ENCODE measurements at places on chromosomes 13 and 19. TPM values are rescaled to one million over a fixed set of nuclear protein-coding genes. Genes with fewer than 3 reads are reported as not detected.

The ADM5 gene
- 4.5 TPM for total RNA-seq

The ZNF726 gene
- total RNA-seq: 16.6 TPM

The PCDH17 gene
- total RNA-seq: not detected

The IFNL2 gene
- not detected for total RNA-seq

The ADGRE1 gene
- total RNA-seq: 0.47 TPM

The FDX2 gene
- total RNA-seq: 9.4 TPM

The CCDC61 gene
- total RNA-seq: 29.2 TPM

The IGFL2 gene
- not detected for total RNA-seq

The PTGIR gene
- 10.4 TPM for total RNA-seq

The CBLC gene
- not detected for total RNA-seq

The F2RL3 gene
- total RNA-seq: 0.74 TPM

The CLEC4M gene
- not detected for total RNA-seq

The ELSPBP1 gene
- total RNA-seq: not detected

The MED4 gene
- total RNA-seq: 65.3 TPM

The FXYD1 gene
- total RNA-seq: 1.3 TPM

The IGFLR1 gene
- 37.1 TPM for total RNA-seq

The ABCC4 gene
- total RNA-seq: 6.1 TPM

The GRK1 gene
- total RNA-seq: 0.05 TPM

The SLC1A6 gene
- not detected for total RNA-seq

The CCDC169 gene
- not detected for total RNA-seq

The PRX gene
- total RNA-seq: 0.84 TPM

The TNFSF9 gene
- total RNA-seq: 1.5 TPM

The KLK3 gene
- not detected for total RNA-seq

The MUC16 gene
- not detected for total RNA-seq

The TINCR gene
- total RNA-seq: 0.68 TPM

The CLC gene
- total RNA-seq: not detected

The ADPRHL1 gene
- 0.73 TPM for total RNA-seq

The MCEMP1 gene
- not detected for total RNA-seq

The CEP89 gene
- total RNA-seq: 23.2 TPM

The CRB3 gene
- total RNA-seq: 1.1 TPM

The NANOS3 gene
- total RNA-seq: 0.90 TPM

The PSG1 gene
- total RNA-seq: not detected

The LHFPL6 gene
- 0.13 TPM for total RNA-seq

The ZNF304 gene
- 8.5 TPM for total RNA-seq

The TEX26 gene
- total RNA-seq: not detected

The ZNF540 gene
- total RNA-seq: 1.4 TPM

The U2AF2 gene
- total RNA-seq: 296 TPM

The SIPA1L3 gene
- 20.2 TPM for total RNA-seq

The ERF gene
- 49.9 TPM for total RNA-seq

The SIGLECL1 gene
- total RNA-seq: not detected

The ZNF492 gene
- total RNA-seq: 2.2 TPM

The KIR3DL2 gene
- total RNA-seq: 0.61 TPM

The EPS8L1 gene
- 8.6 TPM for total RNA-seq

The IFNL1 gene
- total RNA-seq: 0.29 TPM

The EMC10 gene
- total RNA-seq: 54.8 TPM

The SPART gene
- total RNA-seq: 16.3 TPM

The CEACAM3 gene
- total RNA-seq: not detected
